ENCODE measurements at places on chromosomes 7 and 10.

GRCh38 chr10:71068861-71069271 lies 143.5 kb upstream of the UNC5B start:
- no peak for DNase-seq

GRCh38 chr10:99711129-99711719 lies 20.7 kb downstream of the COX15 start:
- peak; percentile 8 for DNase-seq

GRCh38 chr10:4131407-4132215 lies 346.6 kb upstream of the KLF6 start:
- DNase-seq: no peak

DNA sequence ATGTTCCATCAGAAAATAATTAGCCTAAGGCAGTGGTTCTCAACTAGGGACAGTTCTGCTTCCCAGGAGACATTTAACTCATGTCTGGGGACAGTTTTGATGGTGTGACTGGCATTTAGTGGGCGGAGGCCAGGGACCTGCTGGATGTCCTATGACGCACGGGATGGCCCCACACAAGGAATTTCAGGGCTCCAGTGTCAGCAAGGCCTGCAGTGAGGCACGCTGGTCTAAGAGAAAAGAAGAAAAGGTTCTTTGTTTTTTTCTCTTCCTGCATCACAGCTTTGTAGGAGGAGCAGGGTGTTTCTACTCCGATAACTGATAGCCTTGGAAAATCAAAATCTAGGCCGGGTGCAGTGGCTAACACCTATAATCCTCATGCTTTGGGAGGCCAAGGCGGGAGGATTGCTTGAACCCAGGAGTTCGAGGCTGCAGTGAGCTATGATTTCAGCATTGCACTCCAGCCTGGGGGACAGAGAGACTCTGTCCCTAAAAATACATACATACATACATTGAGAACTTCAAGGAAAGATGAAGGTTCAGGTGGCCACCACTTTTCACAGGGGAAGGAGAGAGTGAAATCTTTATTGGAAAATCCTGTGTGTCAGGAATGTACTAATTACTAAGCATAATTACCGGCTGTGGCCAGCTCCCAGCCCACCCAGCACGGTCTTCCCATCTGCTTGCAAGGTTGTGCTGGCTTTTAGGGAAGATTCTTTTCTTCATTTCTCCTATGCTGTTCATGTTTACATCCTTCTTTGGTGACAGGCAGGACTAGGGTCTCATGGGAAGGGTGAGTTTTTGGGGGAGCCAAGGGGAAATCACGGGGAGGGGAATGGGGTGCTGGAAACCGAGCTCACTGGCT lies 150.4 kb downstream of the ACTR3B start:
- DNase-seq: no peak

GRCh38 chr7:33425395-33425794 lies 296.0 kb downstream of the BBS9 start:
- DNase-seq: no peak

- DNase-seq: no peak
Measured at GRCh38 chr10:5659702-5660528, 6.5 kb downstream of the ASB13 start.

DNA sequence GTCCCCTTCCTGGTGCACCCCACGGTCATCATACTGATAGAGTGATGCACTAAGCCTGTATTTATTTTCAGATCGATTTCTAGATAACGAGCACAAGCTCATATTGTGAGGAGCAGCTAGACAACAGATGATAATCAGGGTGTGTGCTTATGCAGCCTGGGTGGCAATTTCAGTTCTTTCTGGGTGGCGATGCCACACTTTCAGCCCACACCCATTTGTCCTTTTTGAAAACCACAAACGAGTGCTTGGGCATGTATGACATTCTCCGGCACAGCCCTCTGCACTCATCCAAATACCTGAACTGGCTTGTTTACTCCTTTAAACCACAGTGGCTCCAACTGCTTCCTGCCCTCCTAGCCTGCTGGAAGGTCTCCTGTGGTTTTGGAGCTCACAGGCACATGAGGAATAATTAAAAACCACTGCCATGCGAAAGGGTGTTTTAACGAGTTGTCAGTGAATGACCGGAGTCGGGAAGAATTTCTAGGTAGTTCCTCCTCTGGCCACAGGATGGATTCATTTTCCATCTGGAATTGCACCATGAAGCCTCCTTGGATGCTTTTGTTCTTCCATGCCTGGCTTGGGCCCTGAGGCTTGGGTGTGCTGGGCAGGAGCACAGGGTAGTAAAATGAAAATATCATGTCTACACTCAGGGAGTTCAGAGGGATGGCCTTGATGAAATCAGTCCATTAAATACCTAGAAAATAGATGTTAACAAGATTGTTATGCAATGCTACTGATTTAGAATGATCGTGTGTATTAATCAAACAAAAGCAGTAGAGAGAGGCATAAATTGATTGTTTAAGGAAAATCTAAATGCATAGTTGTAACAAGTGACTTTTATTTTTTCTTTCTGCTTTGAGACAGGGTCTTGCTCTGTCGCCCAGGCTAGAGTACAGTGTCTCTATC lies 52.4 kb upstream of the ITGB1 start:
- peak; percentile 66 for DNase-seq

- no peak for DNase-seq
Measured at GRCh38 chr7:55132890-55133551, 114.2 kb downstream of the EGFR start.

GRCh38 chr7:90222811-90223725 lies 11.5 kb downstream of the STEAP2 start:
- peak; percentile 63 for DNase-seq

GRCh38 chr7:44814919-44815318 lies 18.4 kb downstream of the PPIA start:
- DNase-seq: no peak

DNA sequence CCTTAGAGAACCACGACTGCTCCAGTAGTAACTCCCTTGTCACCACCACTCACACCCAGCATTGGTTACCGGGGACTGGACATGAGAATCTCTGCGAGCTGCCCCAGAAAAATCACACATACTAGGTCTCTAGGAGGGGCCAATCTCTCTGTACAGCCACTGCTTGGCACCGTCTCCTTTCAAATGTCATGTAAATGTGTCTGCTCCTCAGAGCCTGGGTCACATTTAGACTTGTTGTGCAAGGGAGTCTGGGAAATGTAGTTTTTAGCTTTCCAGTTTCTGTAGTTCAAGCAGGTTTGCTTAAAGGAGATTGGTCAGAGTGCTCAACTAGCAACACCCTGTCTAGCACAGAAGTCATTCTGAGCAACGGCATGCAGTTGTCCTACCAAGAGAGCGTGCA lies 60.0 kb downstream of the CHN2 start:
- DNase-seq: peak; percentile 33

DNA sequence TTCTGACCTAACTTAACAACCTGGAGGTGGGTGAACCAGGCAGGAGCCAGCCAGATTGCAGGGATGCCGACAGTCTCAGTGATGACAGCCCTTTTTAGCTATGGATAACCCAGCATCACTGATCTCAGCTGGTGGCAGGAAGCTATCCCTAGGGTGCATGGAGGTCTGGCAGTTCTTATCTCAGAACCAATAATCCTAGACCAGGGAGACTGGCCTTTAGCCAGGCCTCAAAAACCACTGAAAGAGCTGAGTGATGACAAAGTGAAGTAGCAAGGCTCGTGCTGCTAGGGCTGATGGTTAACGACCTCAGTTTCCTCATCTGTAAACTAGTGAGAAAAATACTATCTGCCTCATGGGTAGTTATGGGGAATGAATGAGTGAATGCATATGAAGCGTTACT lies 112.5 kb downstream of the RALA start:
- DNase-seq: no peak

DNA sequence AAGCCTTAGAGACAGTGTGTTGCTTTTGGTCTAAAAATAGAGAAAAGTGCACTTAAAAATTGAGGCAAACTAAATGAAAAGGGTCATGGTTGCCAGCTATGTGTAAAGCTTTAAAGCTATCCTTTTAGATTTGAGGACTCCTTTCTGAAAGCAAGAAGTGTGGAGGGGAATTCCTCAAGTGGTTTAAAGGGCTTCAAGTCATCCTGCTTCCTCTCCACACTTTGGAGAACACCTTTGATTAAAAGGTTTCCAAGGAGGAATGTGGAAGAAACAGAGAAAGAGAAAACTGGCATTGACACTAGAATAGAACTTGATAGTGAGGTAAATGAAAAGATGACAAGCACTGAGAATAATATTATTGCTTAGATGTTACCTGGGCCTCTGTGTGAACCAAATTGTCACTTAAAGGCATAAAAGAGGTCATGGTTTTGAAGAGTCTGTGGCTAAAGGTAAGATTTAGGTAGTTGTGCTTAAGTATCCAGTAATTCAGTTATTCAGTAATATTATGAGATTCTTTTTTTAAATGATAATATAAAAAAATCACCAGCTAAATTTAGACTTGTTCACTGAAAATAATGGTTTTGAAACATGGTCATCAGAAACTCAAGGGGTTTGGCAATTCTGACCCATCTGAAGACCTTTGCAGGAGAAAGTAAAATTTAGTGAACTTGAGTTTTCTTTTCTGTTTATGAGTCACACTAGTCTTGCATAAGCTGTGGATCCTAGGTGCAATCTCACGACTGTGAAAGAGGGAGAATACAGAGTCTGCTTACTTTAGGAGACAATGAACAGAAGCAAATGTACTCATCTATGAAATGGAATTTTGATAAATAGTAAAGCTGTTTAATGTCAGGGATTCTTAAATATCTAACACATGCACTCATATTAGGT lies 466.0 kb downstream of the KIF20B start:
- no peak for DNase-seq

DNA sequence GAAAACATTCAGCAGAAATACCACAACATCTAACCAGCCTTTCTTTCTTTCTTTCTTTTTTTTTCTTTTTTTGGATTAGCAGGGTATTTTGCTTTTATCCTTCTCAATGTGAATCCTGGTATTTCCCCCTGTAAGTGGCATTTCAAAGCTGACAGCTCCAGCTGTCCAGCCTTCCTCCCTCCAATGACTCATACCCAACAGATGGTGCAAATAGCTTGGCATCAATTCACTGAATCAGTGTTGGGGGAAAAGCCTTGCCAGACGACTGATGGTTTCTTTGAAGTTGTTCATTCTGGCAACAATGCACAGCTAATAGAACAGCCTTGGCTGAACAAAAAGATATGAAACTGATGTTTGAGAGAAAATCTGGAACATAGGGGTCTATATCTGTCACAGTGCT lies 316.8 kb upstream of the STEAP1 start:
- no peak for DNase-seq

- DNase-seq: no peak
Measured at GRCh38 chr10:31262672-31263071, 56.3 kb upstream of the ZEB1 start.

DNA sequence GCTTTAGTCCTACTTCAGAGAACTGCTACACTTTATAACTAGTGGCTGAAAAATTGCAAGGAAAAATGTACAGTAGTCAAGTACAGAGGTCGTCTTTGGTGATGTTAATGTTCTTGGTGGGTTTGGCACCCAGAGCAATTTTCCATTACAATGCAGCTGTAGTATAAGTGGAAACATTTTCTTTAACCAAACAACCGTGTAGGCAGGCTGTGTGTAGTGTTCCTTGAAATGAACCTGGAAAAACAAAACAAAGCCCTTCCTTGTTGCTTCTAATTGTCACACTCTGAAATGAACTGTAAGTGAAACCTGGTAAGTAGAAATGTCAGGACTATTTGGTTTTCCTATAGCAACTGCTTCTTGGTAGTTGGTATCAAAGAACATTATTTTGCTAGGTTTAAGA lies 256.9 kb downstream of the MDFIC start:
- peak; percentile 48 for DNase-seq

DNA sequence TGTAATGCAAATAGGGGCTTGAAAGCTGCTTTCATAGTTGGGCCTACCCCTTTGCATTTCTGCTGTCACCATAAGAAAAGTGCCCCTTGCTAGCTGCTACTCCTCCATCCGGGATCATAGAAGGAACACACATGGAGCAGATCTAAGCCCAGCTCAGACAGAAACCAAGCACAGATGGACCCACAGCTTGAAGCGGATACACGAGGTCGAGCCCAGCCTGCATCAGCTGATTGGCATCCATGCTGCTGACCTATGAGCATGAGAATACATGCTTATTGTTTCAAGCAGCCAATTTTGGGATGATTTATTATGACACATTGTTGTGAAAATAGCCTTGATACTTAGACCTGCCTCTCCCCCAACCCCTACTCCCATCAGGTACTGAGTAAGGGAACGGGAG lies 109.2 kb downstream of the ZNF467 start:
- DNase-seq: no peak

GRCh38 chr10:78416031-78417011 lies 382.7 kb downstream of the RPS24 start:
- no peak for DNase-seq

DNA sequence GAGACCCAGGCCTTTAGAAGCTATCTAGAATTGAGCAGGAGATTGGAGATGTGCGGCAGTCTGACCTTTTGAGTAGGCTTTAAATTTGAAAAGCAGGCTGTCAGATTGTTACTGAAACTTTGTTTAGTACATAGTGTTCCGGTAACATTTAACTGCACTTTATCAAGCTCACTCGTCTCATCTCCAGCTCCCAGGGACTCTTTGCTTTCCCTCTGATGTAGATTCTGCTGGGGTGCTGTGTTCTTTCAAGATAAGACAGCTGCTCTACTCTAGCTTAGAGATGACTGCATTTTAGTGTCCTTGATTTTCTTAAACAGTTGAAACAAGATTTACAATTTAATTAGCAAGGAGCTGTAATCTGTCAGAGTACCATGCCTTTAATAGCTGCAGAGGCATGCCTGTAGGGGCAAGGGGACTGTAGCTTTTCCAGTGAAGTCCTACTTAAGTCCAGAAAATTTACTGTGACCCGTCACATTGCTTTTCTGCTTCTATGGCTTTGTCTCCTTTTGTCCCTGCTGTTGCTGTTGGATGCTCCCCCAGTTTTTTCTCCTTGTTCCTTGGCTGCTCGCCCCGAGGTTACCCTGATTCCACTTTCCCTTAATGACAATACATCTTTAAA lies 56.4 kb upstream of the MTPN start:
- no peak for DNase-seq

- no peak for DNase-seq
Measured at GRCh38 chr10:131854579-131855335, 46.1 kb upstream of the PPP2R2D start.

- DNase-seq: no peak
Measured at GRCh38 chr10:81828251-81828650, 46.7 kb upstream of the NRG3 start.

- no peak for DNase-seq
Measured at GRCh38 chr7:17362439-17363105, 64.1 kb downstream of the AHR start.

GRCh38 chr7:22726907-22727713 lies at the start of gene IL6:
IL6 (plus strand) TSS chr7:22727200; CDS start chr7:22727263, 63 bp downstream.
- peak; percentile 39 for DNase-seq

GRCh38 chr7:5417106-5418071 lies 6.2 kb downstream of the TNRC18 start:
- DNase-seq: no peak

DNA sequence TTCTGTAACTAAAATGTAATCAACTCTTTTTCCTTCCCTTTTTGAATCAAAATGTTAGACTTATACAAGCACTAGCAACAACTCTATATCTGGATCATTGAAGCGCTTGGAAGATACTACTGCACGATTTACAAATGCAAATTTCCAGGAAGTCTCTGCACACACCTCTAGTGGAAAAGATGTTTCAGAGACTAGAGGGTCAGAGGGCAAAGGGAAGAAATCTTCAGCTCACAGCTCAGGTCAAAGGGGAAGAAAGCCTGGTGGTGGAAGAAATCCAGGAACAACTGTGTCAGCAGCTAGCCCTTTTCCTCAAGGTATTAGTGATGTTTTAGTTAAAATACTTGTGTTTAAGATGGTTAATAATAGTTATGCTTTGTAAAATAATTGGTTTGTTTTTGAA lies 136.4 kb downstream of the MLLT10 start:
- DNase-seq: no peak

- DNase-seq: peak; percentile 40
Measured at GRCh38 chr10:50322077-50322476, 70.8 kb upstream of the ASAH2 start.

- no peak for DNase-seq
Measured at GRCh38 chr7:17521437-17521836, 223.0 kb downstream of the AHR start.

All from NCI-H526 (cell line).